DMS79 (cell line): ENCODE measurements at places on chromosomes 3 and 15.

DNA sequence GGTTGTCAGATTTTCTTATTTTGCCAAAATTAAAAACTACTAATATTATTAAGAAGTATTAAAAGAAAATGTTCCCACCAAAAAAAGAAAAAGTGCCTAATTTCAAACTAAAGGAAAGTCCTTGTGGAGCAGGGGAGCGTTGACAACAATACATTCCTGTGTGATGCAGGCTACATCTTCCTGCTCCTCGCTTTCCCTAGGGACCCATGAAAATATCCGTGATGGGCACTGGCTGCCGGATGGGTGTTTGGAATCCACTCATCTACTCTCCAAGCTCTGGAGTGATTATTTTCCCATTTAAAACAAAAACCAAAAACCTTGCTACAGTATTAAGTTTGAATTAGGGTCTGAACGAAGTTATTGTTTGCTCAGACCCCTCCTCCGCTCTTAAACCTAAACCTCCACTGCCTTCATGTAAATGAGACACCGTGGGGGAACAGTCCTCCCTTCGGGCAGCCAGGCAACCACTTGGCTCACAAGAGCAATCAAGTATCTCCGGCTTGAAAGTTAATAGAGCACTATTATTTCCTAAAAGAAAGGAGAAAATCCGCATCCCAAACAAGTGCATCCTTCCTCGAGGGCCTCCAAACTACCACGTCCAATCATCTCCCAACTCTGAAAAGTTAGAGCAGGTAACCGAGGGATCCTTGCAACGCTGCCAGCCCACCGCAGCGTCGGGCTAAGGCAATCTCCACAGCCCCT lies 1.5 kb downstream of the ITGB5 start:
- DNase-seq = no peak

- DNase-seq = no peak
These were observed 239.9 kb upstream of the NAALADL2 start for GRCh38 chr3:174619239-174619638.

GRCh38 chr3:59856934-59857460 lies 807.2 kb upstream of the CFAP20DC start:
- DNase-seq = no peak

GRCh38 chr15:100123611-100124010 lies 218.2 kb downstream of the ADAMTS17 start:
- no peak for DNase-seq

- DNase-seq = no peak
These were observed 27.5 kb downstream of the MASP1 start for GRCh38 chr3:187264021-187264420.

- no peak for DNase-seq
These were observed 318.5 kb downstream of the TBC1D5 start for GRCh38 chr3:17423786-17424536.

- no peak for DNase-seq
These were observed 77.9 kb upstream of the SPRED1 start for GRCh38 chr15:38174691-38175090.

- DNase-seq = no peak
These were observed at the start of gene BNC1 for GRCh38 chr15:83284559-83285283. TSS of gene BNC1 (minus strand) at chr15:83284664. CDS start at chr15:83284628, 36 bp downstream.

- no peak for DNase-seq
These were observed 79.3 kb upstream of the TCF12 start for GRCh38 chr15:56839099-56839498.

DNA sequence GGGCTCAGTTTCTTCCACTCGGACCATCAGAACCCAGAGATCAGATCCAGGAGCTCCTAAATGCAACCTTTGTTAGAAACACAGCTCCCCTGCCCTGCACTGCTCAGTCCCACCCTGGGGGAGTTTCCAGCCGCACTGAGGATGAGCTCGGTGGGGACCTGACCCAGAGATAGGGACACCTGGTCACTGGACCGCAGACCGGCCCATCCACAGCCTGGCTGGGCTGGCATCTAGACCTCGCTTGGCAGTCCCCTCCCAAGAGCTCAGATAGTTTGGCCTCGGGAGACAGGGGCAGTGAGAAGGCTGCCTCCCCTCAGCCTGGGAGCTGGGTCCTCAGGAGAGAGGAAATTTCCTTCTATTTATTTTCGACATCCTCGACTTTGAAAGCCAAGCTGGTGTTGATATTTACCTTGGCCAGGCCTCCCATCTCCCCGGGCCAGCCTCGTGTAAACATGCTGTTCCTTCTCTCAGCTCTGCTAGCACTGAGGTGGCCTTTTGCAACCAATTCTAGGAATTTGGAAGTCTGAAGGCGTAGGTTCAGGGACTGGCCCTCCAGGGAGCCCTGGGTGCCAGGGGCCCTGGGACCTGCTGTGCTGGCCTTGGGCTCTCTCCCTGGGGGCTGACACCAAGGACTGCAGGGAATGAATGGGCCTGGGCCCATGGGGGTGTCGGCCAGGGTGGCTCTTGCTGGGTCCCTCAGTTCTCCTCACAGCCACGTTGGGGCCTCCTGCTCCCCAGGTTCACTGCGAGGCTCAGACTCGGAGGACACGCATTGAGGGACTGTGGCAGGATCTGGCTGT lies 90.1 kb downstream of the VGLL4 start:
- DNase-seq = no peak

- no peak for DNase-seq
These were observed 516.9 kb upstream of the TBL1XR1 start for GRCh38 chr3:177713928-177714900.

DNA sequence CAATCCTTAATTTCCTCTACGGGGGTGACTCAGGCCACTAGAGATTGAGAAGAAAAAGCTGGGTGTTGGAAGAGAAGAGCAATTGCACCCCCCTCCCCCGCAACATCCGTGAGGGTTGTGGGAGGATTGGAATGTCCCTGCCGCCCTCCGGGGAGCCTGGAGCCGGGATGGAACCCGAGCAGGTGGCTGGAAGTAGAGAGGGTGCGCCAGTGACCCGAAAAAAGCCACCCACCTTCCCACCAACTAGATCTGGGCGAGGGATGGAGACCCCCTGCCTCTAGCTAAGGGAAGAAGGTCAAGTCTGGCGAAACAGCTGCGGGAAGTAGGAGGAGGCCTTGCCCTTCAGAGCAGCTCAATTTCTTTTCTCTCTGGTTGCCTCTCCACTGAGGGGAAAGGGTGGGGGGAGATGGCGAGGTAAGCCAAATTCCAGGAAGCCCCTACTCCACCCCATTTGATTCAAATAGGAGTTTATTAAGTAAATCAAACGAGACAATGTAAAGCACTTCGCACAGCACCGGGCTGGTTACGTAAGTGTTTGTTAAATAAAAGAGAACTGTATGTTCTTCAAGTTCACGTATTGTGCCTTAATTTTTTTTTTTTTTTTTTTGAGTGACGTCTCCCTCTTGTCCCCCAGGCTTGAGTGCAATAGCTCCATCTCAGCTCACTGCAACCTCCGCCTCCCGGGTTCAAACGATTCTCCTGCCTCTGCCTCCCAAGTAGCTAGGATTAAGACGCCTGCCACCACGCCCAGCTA lies 1.1 kb upstream of the WWTR1 start:
- no peak for DNase-seq

GRCh38 chr15:63107895-63108546 lies 13.6 kb upstream of the LACTB start:
- DNase-seq = no peak

DNA sequence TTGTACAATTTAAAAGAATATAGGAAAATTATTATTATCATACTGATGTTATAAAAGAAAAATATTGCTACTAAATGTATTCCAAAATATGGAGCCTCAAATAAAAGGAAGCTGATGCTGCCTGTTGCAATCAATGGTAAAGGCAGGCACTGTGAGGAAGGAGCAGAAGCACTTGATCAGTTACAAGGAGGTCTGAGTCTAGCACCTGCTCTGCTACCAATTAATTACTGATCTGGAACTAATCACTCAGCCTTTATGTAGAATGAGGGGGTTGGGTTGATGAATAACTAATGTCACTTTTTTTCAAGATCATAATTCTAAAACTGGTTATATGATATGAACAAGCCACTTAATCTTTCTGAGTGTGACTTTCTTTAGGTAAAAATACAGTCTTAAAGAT lies 5.5 kb downstream of the ADGRG7 start:
- DNase-seq = no peak

GRCh38 chr3:194749631-194750490 lies 64.2 kb downstream of the FAM43A start:
- DNase-seq = no peak

DNA sequence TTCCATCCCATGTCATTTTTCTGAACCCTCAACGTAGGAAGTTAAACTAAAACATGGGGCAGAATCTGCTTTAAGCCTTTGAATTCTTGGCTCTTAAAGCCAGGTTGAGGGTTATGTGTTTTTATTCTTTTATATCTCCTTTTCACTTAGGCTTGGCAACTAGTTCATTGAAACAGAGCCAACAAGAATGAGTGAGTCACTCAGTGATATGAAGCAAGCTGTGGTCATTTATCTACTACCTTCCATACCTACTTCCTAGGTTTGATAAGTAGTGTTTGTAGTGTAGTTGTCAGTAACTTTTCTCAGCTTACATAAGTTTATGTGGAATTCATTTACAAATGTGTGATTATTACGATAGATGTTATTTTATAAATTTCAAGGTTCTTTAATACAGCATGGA lies 67.4 kb downstream of the SNRPN start:
- no peak for DNase-seq

- no peak for DNase-seq
These were observed 557.9 kb downstream of the FGF12 start for GRCh38 chr3:192169332-192169915.

DNA sequence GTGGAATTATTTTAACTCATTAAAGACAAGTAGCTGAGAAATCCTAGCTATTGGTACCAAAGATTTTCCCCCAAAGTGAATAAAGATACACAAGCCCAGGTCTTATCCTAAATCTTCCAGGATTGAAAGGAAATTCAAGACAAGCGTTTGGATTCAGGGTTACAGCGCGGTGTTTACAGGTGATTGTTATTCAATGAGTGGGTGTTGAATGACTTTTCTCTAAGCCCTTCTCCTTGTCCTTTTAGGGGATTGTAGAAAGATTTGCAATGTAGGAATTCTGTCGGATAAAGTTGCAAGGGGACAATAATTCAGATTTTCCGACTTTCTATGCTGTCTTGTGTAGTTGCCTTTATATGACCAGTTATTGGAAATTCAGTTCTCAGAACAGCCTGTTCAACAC lies 57.2 kb downstream of the USP13 start:
- no peak for DNase-seq

GRCh38 chr3:94716326-94717018 lies 653.6 kb downstream of the NSUN3 start:
- DNase-seq = no peak

- no peak for DNase-seq
These were observed 200.4 kb downstream of the ADAMTSL3 start for GRCh38 chr15:83854321-83854720.

- DNase-seq = no peak
These were observed 75.8 kb downstream of the FAIM start for GRCh38 chr3:138684396-138684795.

DNA sequence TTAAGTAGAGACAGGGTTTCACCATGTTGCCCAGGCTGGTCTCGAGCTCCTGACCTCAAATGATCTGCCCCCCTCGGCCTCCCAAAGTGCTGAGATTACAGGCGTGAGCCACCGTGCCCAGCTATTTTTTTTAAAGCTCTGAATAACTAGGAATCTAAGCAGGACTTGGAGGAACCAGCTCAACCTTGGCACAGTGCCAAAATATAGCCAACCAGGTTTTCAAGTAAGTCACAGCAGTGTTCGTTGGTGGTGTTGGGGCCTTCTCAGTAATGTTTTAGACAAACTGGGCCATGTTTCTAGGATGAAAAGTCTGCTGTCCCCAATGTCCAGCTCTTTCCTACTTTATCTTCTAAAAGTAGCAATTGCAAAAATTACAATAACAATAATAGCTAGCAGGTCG lies 6.4 kb upstream of the ADAM10 start:
- no peak for DNase-seq

DNA sequence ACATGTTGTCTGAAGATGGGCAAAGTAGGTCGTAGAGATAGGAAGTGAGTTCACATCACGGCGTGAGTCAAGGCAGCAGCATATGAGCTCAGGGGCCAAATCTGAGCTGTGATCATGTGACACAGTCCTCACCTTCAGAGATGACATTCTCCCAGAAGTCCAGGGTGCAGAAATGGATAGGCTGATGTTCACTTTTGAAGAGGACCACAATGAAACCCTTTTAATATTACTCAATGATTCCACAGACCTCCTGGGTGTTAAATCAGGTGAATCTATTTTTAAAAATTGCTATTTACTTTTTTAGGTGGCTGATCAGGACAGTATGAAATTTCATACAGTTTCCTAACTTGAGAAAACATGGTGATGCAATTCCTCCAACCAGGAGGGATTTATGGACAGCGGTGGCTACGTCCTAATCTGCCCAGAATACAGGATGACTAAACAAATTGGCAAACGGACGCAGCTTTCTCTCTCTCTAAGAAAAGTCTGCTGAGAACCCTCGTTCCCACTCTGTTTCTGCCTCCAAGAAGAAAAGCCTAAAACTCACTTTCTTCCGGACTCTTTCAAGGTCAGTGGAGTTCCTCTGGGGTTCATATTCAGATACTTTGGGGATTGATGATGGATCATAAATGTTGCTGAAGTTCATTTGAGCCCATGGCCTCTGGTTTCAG lies 34.4 kb downstream of the B3GNT5 start:
- DNase-seq = no peak

DNA sequence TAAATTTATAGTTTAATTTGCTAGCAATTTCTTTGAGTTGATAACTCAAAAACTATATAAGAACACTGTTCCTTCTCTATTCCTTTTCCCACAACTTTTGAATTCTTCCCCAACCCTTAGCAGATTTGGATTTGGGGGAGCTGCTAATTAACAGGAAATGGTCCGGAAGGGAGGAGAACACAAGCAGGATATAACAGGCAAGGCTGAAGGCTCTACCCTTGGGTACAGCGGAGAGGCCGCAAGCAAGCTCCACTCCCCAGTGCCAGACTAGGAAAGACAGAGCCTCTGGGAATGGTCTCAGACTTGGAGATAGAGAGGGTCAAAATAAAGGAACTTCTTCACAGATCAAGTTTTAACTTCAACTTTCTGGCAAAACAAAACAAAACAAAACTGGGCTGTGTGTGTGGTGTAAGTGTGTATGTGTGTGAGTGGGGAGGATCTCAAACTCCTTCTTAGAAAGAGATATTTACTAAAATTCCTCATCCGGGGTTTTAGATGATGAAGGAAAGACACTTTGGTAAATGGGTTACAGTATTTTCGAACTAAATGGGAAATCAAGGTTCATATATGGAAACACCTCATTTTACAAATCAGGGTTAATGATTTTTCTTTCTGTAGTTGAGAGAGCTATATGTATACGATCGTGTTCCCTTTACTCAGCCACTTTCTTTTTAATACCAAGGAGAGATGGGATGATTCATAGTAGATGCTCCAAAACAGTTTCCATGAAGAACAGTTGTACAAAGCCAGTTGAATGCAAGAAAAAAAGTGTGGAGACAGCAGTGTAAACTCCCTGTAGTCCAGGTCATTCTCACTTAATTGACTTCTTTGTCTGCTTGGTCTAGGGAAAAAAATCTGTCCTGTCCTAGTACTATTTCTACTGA lies 161.1 kb downstream of the TP63 start:
- DNase-seq = no peak

- DNase-seq = no peak
These were observed 26.8 kb downstream of the FBXW12 start for GRCh38 chr3:48398701-48399386.
